Left kidney (tissue), 8 donors: ENCODE measurements at places on chromosomes 1 and 21. TPM values are rescaled to one million over a fixed set of nuclear protein-coding genes. Genes with fewer than 3 reads are reported as not detected.

DNA sequence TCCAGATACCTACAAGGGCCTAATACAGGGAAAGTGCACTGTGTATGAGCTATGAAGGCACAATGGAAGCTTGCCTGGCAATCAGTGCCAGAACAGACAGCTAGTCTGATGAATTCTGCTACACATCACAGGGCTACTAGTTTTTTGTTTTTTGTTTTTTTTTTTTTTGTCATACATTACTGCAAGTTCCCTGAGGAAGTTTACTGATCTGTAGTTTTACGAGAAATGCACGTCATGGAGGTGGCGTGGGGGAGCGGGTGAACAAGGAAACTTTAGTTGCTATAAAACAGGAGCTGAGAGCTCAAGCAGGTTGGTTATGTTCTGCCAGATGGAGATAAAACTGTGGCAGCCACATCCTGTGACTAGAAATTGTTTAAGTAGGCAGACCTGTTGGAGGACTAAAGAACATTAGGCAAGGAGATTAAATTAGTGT is 17.7 kb downstream of the PTPRC start:
- DNase-seq, result no peak

DNA sequence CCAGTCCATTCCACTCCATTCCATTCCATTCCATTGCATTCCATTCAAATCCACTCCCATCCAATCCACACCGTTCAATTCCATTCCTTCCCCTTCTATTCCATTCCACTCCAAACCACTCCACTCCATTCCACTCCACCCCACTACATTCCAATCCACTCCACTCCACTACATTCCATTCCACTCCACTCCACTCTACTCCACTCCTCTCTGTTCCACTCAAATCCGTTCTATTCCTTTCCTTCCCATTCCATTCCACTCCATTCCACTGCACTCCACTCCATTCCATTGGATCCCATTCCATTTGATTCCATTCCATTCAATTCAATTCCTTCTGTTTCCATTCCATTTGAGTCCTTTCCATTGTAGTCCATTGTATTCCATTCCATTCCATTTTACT is 2568.3 kb upstream of the TPTE start:
- DNase-seq, result no peak

DNA sequence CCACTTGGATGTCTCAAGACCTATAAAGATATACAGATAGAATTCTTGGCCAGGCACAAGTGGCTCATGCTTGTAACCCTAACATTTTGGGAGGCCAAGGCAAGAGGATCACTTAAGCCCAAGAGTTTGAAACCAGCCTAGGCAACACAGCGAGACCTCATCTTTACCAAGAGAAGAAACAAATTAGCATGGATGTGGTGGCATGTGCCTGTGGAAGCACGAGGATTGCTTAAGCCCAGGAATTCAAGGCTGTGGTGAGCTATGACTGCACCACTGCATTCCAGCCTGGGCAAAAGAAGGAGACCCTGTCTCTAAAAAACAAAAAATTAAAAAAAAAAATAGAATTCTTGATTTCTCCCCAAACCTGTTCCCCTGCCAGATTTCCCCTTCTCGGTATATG is 8.3 kb downstream of the ASAP3 start:
- DNase-seq, result no peak

- no peak for DNase-seq
These were observed 7.5 kb downstream of the COL9A2 start for GRCh38 chr1:40309374-40310128.

DNA sequence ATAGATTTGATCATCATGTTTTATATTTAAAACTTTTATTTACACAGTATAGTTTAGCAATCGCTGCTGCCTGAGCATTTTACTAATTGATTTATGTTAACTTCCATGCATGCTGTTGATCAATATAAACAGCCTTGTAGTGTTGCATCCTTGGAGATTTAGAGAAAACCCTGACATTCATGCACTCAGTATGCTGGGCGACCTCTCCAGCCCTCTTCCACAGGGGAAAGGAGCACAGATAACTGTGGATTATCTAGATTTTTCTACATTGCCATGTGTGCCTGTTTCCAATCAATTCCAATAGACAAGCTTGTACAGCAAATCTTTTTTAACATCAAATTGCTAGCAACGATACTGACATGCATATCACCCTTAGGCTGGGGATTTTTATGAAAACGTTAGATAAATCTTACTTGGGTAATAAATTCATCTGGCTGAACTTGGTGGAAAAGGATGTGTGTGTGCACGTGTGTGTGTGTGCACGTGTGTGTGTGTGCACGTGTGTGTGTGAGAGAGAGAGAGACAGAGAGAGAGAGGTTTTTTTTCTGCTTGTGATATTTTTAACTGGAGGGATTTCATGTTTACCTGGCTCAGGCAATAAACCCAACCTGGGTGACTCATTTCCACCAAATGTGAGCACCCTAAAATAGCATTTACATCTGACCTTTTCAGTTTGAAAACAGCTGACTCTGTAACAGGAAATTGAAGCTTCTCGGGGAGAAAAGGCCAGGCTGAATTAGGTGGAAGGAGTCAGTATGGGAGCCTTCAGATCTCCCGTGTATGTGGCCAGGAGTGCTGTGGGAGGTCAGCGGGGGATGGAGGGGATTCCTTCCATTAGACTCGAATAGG is 339.8 kb downstream of the PRDM2 start:
- DNase-seq, result no peak

GRCh38 chr1:10557714-10558113 is 83.0 kb downstream of the PEX14 start:
- DNase-seq, result no peak

Gene KCNE2
- 1.8 TPM for polyA plus RNA-seq

Gene CNN3
- 349 TPM for polyA plus RNA-seq
